Type B pancreatic cell (in vitro differentiated cells): ENCODE measurements at places on chromosomes 16 and 17. TPM values are rescaled to one million over a fixed set of nuclear protein-coding genes. Genes with fewer than 3 reads are reported as not detected.

- no peaks in the 10 kb centered on the region for H3K36me3 ChIP-seq
- H3K4me1 ChIP-seq: peaks cover 44% of the 10 kb centered on the region
- peak overlapping the region; percentile 11 for H3K27ac ChIP-seq
- no peak for DNase-seq
- no peaks in the 10 kb centered on the region for H3K27me3 ChIP-seq
Measured at GRCh38 chr16:49580751-49581303, 207.2 kb downstream of the C16orf78 start.

HASPIN gene
- 5.2 and 13.1 TPM in 2 replicates for total RNA-seq

- no peak overlapping the region for H3K4me3 ChIP-seq
- peak overlapping the region; percentile 39 for H3K27ac ChIP-seq
- H3K4me1 ChIP-seq: peaks cover 7% of the 10 kb centered on the region
- no peak for DNase-seq
Measured at GRCh38 chr16:6957681-6958080, 375.0 kb upstream of the RBFOX1 start.

DNA sequence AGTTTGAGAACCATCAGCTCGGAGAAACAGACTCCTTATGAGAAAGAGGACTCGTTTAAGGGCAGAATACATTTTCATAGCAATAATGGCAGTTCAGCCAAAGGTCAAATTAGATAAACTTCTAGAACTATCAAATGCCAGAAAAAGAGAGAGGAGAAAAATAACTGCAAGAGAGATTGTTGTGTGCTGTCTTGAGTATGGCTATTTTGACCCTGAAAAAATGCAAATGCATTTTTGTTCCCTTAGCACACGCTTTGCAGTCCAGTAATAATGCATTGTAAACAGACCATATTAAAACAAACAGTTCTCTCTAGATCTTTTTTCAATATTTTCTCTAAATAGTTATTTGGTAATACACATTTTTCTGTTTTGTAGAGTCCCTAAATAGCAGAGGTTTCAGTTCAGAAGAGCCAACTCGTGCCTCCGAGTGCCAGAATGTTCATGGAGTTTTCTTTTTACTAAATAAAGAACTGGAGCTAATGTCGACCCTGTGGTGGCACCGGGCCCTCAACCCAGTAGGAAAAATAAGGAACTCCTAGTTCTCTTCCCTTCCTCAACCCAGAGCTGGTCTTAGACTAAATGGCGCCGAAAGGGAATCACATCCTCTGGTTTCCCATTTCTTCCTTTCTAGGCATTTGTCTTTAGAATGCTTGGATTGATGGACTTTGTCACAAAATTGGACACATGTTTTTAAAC lies 298.0 kb downstream of the MAP2K4 start:
- H3K4me1 ChIP-seq: no peaks in the 10 kb centered on the region
- H3K27me3 ChIP-seq: no peaks in the 10 kb centered on the region
- H3K27ac ChIP-seq: no peak overlapping the region
- no peak overlapping the region for H3K4me3 ChIP-seq

GRCh38 chr17:57868007-57868909 lies 18.4 kb upstream of the MRPS23 start:
- peaks cover 38% of the 10 kb centered on the region for H3K4me1 ChIP-seq
- no peak overlapping the region for H3K4me3 ChIP-seq
- H3K27me3 ChIP-seq: no peaks in the 10 kb centered on the region

TMC8 gene
- total RNA-seq: 0.85 and 0.90 TPM in 2 replicates

C17orf67 gene
- 2.0 and 4.1 TPM in 2 replicates for total RNA-seq

ST6GALNAC2 gene
- 4.3 and 10.4 TPM in 2 replicates for total RNA-seq

GRAP gene
- total RNA-seq: 0.22 TPM in 1 of 2 replicates, not detected in the other

DNA sequence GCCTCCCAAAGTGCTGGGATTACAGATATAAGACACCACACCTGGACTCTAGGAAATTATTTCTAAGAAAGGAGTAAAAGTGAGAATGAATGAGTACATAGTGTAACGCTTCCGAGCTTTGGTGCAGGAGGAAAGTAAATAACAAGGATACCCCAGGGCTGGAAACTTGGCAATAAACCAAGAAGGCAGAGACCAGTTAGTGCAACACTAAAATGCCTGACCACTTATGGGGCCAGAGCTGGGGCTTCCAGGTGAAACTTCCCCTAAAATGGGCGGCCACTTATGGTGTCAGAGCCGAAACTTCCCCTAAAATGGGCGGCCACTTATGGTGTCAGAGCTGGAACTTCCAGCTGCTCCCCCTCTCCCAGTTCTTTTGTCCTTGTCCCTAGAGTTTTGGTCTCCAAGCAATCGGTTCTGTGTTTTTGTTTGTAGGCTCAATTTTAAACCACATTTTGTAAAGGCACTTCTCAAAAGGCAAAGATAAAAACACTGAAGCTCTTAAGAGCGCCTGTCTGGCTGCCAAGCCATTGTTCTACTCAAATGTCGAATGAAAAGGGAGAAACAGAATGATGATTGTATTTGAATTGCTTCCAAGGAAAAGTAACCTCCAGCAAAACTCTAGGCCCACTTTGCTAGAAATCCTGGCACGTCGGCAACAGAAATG lies 63.9 kb downstream of the NXN start:
- H3K27ac ChIP-seq: peak overlapping the region; percentile 62
- H3K4me1 ChIP-seq: peaks cover 40% of the 10 kb centered on the region

PLA2G10 gene
- total RNA-seq: 1.3 TPM in 1 of 2 replicates, not detected in the other

DNA sequence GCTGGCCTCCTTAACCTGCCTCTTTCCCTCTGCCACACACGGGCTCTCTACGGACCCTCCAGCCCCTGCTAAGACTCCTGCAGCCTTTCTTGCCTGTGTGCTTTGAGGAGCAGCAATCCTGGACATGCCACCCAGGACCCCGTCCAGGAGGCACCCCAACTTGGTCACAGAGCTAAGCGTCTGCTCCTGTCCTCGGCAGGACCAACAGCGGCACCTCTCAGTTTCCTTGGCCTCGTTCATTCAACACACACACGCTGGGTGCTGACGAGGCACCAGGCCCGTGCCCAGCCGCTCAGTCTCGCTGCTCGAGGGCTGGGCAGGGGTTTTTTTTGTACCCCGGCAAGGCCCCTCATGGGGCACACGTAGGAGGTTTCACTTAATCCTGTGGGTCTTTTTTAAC lies 15.2 kb downstream of the RPH3AL start:
- no peaks in the 10 kb centered on the region for H3K36me3 ChIP-seq
- no peak overlapping the region for H3K27ac ChIP-seq
- peaks cover 36% of the 10 kb centered on the region for H3K4me1 ChIP-seq
- peaks cover 16% of the 10 kb centered on the region for H3K27me3 ChIP-seq
- H3K4me3 ChIP-seq: no peak overlapping the region

- no peaks in the 10 kb centered on the region for H3K36me3 ChIP-seq
- no peaks in the 10 kb centered on the region for H3K27me3 ChIP-seq
- DNase-seq: no peak
- H3K27ac ChIP-seq: no peak overlapping the region
- peaks cover 22% of the 10 kb centered on the region for H3K4me1 ChIP-seq
- H3K4me3 ChIP-seq: no peak overlapping the region
Measured at GRCh38 chr17:55571095-55571494, 59.8 kb upstream of the SMIM36 start.

DNA sequence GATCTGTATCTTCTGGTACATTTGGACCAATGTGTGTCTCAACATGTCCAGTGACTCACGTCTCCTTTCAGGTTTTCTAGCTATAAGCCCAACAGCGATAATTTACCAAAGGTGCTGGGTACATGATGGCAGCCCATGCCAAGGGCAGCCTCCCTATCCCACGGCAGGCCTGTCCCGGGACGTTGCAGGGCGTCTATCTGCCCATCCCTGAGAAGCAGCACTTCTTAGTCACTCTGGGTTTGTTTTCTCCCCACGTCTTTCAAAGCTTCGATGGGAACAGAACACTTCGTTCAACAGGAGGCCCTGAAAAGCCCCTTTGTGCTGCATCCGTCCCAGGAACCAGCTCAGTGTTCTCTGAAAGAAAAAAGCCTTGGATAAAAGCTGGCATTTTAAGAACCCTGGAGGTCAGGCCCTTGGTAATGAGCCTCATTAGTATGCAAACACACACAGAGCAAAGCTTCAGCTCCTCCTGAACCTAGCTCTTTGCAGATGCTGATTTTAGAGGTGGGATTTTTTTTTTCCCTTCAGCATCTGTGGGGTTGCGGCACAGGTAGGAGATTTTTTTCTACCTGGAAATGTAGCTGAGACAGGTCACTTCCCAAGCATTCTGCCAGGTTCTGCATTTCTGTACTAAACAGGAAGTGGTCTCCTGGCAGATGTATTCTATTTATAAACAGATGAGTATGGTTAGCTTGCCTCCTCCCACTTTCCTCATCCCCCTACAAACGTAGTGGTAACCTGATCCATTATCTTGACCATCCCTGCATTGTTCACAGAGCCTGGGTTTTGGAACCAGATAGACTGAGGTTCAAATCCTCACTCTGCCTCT lies 17.5 kb upstream of the MT4 start:
- no peak for DNase-seq
- H3K4me3 ChIP-seq: no peak overlapping the region
- peaks cover 8% of the 10 kb centered on the region for H3K27me3 ChIP-seq
- H3K27ac ChIP-seq: no peak overlapping the region
- peaks cover 12% of the 10 kb centered on the region for H3K4me1 ChIP-seq
- no peaks in the 10 kb centered on the region for H3K36me3 ChIP-seq

CTRB1 gene
- not detected in 2 replicates for total RNA-seq

GRCh38 chr16:77414752-77415231 lies 20.0 kb downstream of the ADAMTS18 start:
- H3K4me3 ChIP-seq: no peak overlapping the region
- no peak for DNase-seq
- H3K27ac ChIP-seq: no peak overlapping the region
- H3K4me1 ChIP-seq: peaks cover 9% of the 10 kb centered on the region
- no peaks in the 10 kb centered on the region for H3K27me3 ChIP-seq

DNA sequence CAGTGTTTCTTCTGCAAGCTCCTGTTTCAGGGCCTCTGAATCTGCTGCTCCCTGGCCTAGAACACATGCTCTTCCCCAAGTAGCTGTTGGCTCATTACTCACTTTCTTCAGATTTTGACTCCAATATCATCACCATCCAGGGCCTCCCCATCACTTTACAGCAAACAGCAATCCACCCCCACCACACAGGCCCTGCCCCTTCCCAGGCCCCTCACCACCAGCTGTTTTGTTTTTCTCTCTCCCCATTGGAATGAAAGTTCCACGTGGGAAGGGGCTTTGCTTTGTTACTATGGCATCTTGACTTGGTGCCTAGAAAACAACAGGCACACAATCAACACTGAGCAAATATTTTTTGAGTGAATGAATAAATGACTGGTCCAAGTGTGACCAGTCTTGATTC lies 4.0 kb downstream of the TMEM170A start:
- no peak overlapping the region for H3K27ac ChIP-seq
- peaks cover 9% of the 10 kb centered on the region for H3K36me3 ChIP-seq
- H3K27me3 ChIP-seq: no peaks in the 10 kb centered on the region
- H3K4me3 ChIP-seq: peak overlapping the region; percentile 63
- DNase-seq: no peak

EPOP gene
- total RNA-seq: 6.2 and 11.0 TPM in 2 replicates

- H3K36me3 ChIP-seq: no peaks in the 10 kb centered on the region
- peaks cover 2% of the 10 kb centered on the region for H3K27me3 ChIP-seq
- peaks cover 3% of the 10 kb centered on the region for H3K4me1 ChIP-seq
- no peak overlapping the region for H3K4me3 ChIP-seq
Measured at GRCh38 chr17:65340401-65340800, 203.2 kb downstream of the RGS9 start.

GUCY2D gene
- total RNA-seq: 0.29 and 0.43 TPM in 2 replicates

DNA sequence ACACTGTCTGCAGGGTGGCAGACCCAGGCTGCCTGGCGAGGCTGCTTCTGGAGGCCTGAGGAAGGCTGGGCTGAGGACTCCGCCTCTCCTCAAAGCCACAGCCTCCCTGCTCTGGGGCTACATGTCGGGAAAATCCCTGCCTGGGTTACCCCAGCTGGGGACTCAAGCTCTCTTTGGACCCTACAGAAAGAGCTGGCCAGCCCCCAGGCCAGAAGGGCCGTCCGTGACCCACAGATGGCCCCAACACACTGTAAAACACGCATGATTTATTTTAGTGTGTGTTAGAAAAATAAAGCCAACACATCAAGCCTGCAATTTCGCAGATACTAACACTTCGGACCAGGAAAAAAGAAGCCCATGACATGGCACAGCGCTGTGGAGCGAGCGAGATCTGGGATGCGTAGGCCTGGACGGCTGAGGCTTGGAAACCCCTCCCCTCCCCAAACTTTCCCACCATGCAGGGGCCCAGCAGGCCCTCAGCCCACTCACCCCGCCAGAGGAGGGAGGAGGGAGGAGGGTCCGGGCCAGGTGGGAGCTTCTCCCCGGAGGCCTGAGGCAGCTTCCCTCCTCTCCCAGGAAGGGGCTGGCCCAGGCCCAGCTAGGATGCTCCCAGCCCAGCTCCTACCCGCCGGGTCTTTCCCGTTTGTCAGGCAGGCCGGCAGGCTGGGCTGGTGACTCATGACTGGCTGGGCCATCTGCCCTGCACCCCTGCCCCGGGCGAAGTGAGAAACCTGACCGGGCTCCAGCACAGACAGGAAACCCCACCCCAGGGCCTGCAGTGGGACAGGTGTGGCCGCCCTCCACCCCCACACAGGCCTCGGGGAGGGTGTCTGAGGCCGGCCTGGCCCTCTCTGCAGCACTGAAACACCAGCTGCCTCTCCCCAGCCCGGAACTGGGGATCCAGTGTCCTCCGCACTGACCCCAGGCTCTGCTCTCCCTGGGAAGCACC lies 34.1 kb upstream of the SLC38A10 start:
- H3K27me3 ChIP-seq: no peaks in the 10 kb centered on the region
- peak; percentile 86 for DNase-seq
- H3K4me1 ChIP-seq: peaks cover 32% of the 10 kb centered on the region
- peak overlapping the region; percentile 92 for H3K27ac ChIP-seq
- H3K4me3 ChIP-seq: peak overlapping the region; percentile 77
- H3K36me3 ChIP-seq: no peaks in the 10 kb centered on the region

DNA sequence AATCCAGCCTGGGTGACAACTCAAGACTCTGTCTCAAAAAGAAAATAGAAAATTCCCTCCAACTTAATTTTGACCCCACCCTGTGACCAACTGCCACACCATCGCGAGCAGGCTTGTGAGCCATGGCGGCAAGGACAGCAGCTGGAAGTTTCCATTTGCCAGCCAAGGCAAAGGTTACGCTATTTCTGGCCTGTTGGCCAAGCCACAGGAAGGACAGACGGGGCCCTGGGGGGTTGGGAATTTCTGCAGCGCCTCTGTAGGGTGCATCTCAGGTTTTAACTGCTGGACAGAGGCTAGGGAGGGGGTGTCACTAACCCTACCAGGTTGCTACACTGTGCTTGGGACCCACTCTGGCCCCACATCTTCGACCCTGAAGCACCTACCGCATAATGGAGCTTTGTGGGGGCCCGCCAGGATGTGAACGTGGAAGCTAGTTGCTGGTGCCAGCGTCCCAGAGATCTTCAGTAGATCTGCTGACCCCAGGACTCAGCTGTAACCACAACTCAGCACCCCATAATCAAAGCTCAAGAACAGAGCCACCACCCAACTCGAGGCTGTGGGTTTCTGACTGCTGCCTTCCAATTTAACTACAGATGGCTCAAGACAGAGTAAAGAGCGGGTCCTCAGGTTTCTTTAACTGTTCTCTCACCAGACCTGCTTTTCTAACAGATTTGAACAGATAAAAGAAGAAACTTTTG lies 10.9 kb downstream of the KIFC3 start:
- H3K36me3 ChIP-seq: no peaks in the 10 kb centered on the region
- no peak overlapping the region for H3K4me3 ChIP-seq
- no peak overlapping the region for H3K27ac ChIP-seq
- H3K27me3 ChIP-seq: no peaks in the 10 kb centered on the region
- H3K4me1 ChIP-seq: peaks cover 9% of the 10 kb centered on the region

- no peak overlapping the region for H3K4me3 ChIP-seq
- no peak overlapping the region for H3K27ac ChIP-seq
- H3K36me3 ChIP-seq: no peaks in the 10 kb centered on the region
- no peak for DNase-seq
- H3K4me1 ChIP-seq: no peaks in the 10 kb centered on the region
Measured at GRCh38 chr16:56532714-56533113, 12.9 kb upstream of the BBS2 start.

KRT25 gene
- total RNA-seq: not detected in 2 replicates

GRCh38 chr17:17931159-17931558 lies 41.0 kb downstream of the TOM1L2 start:
- DNase-seq: no peak
- no peaks in the 10 kb centered on the region for H3K27me3 ChIP-seq
